ENCODE measurements at places on chromosomes 3 and 15. TPM values are rescaled to one million over a fixed set of nuclear protein-coding genes. Genes with fewer than 3 reads are reported as not detected.

GRCh38 chr3:105965384-105965783 is 96.6 kb upstream of the CBLB start:
- no peak for DNase-seq

DNA sequence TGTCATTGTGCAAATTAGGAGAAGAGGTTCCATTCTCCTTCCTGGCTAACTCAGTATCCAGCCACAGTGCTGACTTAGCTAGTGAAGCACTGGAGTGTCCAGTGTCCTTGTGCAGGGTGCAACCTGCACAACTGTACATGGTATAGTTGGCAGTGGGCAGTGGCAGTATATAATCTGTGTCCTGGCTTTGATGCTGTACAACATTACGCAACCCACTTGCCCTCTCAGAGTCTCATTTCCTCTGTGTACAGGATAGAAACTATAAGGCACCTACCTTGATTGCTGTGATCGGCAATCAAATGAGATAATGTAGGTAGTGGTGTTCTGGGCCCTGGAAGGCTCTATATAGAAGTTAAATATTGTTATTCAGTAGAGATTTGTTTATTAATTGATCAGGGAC is 333.6 kb downstream of the CLSTN2 start:
- no peak for DNase-seq

- no peak for DNase-seq
Observed at GRCh38 chr15:44763187-44763586, 26.9 kb downstream of the TRIM69 start.

DNA sequence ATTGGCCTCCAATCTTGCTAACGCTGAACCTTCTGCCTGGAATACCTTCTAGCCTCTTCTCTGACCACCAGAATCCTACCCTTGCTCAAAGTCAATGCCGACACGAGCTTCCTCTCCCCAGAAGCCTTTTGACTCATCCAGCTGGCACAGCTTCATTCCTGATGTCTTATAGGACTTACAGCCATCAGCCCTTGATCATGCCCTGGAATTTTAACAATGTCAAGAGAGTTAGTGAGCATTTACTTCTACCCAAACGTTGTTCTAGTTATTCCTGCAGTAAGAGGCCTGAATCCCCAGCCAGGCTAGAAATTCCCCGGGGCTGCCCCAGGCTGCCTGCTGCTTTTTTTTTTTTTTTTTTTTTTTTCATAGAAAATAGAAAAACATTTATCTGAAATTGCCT is 3.9 kb downstream of the CYP1A2 start:
- DNase-seq, result no peak

GRCh38 chr3:152071924-152072323 is 196.8 kb upstream of the MBNL1 start:
- DNase-seq, result no peak

GRCh38 chr3:141371882-141372281 is 3.6 kb downstream of the ZBTB38 start:
- no peak for DNase-seq

- DNase-seq, result no peak
Observed at GRCh38 chr3:194508491-194509453, 22.0 kb upstream of the ATP13A3 start.

ZNF385D gene
- 11.2 TPM for total RNA-seq

GOLGA8G gene
- not detected for total RNA-seq

CCR3 gene
- total RNA-seq, result not detected

UCN2 gene
- total RNA-seq, result not detected

OXTR gene
- total RNA-seq, result 2.2 TPM
